Uterus (tissue), 4 donors: ENCODE measurements at places on chromosomes 3 and 15. TPM values are rescaled to one million over a fixed set of nuclear protein-coding genes. Genes with fewer than 3 reads are reported as not detected.

DNA sequence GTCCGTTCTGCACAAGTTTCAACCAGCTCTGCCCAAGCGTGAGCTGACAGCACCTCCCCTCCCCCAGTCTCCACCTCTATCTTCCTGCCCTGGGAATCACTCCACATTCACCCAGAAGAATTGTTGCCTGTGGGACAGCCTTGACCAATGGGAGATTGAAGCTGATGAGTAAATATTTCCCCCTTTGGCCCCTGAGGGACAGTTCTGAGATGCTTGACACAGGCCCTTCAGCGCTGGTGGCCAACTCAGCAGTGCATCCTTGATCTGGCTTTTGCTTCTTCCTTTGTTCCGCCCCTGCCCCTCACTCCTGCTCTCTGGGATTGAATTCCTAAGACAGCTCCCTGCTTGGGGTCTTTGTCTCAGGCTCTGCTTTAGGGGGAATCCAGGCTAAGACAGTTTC is 13.1 kb upstream of the SKIC8 start:
- no peak for DNase-seq

Gene BOC
- total RNA-seq: 169 TPM

- no peak for DNase-seq
These were observed 53.9 kb downstream of the RLBP1 start for GRCh38 chr15:89167267-89168176.

Gene XCR1
- not detected for total RNA-seq

GRCh38 chr15:41490355-41490754 is 3.3 kb upstream of the ITPKA start:
- no peak for DNase-seq

DNA sequence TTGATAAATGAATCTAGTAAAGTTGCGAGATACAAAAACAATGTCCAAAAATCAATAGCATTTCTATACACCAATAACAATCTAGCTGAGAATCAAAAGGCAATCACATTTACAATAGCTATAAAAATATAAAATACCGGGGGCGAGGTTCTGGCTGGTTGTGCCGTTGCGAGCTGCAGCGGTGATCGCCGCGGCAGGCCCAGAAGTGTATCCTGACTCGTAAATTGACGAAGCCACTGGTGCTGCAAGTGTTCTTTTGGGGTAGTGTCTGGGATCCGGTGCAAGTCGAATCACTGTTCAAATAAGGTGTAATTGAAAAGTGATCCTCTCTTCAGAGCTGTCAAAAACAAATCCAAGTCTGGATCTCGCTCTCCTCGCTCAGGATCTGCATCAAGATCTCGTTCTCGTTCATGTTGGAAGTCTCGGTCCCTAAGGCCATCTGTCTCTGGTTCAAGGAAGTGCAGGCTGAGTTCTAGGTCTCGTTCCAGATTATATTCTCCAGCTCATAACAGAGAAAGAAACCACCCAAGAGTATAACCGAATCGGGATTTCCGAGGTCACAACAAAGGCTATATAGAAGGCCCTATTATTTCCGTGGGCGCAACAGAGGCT is 80.1 kb upstream of the STT3B start:
- DNase-seq: no peak

DNA sequence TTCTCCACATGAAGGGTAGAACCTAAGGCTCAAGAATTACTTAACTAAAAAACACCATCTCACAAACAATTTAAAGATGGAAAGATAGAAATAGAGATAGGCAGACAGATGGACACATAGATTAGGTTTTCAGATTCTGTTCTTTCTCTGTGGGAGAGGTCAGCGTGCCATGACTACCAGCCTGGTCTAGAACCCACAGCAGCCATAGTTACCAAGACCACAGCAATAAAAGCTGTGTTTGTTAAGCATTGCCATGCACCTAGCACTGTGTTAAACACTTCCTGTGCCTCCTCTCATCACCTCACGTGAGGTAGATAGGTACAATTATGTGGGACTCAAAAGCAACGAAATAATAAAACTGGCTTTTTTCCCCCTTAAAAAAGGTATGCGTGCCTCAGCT is 83.1 kb upstream of the TSEN2 start:
- no peak for DNase-seq

Gene TYRO3
- total RNA-seq: 6.5 TPM

GRCh38 chr3:23162934-23163333 is 40.2 kb upstream of the UBE2E2 start:
- DNase-seq: no peak

Gene CCDC33
- 2.0 TPM for total RNA-seq

DNA sequence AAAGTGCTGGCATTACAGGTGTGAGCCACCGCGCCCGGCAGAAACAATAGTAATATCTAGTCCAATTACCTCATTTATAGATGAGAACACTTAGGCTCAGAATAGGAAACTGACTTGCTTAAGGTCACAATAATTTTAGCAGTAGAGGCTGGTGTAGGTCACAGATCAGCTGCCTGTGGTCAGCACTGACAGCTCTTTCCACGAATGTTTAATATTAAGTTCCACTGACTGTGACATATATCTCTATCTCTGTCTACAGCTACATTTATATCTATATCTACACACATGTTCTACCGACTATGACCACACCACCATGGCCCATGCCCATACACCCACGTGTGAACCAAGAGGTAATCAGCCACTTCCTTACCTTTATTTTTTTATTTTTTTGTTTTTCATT is 40.2 kb upstream of the DLG1 start:
- DNase-seq: no peak

Gene KLF15
- 1.9 TPM for total RNA-seq

GRCh38 chr3:17585394-17586325 is 156.8 kb downstream of the TBC1D5 start:
- DNase-seq: no peak

GRCh38 chr3:138434875-138435772 is 708 bp downstream of the ESYT3 start:
- no peak for DNase-seq

DNA sequence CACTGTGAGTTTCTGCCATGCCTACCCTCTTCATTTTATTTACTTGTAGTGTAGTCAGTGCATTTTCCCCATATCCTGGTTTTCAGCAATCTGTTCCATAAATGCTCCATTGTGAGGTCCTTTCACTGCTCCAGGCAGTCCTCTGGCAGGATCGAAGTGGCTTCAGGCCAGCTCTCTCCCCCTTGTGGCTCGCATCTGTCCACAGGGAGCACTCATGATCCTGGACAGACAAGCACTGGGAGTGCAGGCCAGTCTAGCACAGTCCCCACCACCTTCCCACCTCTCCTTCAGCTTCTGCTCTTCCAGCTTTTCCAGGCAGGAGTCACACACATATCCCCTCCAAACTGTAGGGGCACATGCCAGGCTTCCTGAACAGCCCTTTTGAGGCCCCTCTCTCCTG is 173.6 kb downstream of the PPM1L start:
- peak; percentile 31 for DNase-seq

Gene GUCA1C
- not detected for total RNA-seq

DNA sequence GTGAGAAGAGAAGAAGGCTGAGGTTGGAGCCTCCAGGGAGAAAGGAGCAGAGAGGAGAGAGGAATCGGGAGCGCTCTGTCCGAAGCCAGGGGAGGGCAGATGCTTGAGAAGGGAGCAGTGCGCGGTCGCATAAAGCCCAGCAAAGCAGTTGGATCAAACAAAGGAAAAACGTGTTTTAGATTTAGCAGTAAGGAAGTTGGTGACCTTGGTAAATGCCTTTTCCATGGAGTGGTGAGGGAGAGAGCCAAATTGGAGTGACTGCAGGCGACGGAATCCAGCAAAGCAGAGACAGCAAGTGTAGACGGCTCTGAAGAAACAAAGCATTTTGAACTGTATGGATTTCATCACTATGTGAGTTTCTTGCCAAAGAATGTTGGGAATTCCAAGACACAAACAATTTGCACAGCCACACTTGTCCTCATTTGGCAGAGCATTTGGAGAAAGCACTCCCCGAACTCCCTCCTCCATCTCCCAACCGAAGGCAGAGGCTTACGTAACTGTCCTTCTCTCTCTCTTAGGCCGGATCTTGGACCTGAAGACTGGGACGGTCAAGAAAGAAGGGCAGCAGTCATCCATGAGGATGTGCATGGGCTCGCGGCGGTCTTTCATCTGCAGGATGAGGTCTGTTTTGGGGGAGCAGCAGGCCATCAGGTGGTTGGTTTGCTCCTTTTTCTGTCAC is 103.6 kb downstream of the ARNT2 start:
- peak; percentile 36 for DNase-seq

DNA sequence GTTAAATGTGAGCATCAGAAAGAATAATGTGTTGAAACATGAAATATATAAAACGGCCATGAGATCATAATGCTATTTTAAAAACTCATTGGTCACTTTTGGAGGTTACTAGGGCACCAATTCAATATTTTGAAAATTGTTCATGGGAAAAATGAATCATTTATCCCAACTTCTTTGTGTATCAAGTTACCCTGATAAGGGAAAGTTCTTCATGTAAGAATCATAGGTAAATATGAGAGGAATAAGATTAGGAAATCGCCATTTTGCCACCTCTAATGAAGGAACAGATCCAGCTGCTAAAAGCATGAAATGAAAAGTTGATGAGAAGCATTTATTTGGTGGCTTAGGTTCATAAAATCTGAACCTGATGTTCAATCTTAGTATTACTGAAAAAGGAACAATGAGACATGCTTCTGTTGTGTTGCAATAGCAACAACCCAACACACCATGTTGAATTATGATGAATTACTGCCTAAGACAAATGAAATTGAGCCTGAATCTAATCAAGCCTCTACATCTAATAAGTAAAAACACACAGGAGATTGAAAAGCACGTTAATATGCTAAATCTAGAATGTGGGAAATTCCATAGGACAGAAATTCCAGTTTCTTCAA is 32.5 kb downstream of the ABHD5 start:
- no peak for DNase-seq

- no peak for DNase-seq
These were observed 90.6 kb downstream of the IQSEC1 start for GRCh38 chr3:12982619-12983101.

Gene HERC2
- total RNA-seq: 70.9 TPM

Gene CA12
- total RNA-seq: 0.29 TPM

Gene TRH
- total RNA-seq: not detected

- DNase-seq: no peak
These were observed 83.8 kb downstream of the PTPRG start for GRCh38 chr3:61645148-61645547.

DNA sequence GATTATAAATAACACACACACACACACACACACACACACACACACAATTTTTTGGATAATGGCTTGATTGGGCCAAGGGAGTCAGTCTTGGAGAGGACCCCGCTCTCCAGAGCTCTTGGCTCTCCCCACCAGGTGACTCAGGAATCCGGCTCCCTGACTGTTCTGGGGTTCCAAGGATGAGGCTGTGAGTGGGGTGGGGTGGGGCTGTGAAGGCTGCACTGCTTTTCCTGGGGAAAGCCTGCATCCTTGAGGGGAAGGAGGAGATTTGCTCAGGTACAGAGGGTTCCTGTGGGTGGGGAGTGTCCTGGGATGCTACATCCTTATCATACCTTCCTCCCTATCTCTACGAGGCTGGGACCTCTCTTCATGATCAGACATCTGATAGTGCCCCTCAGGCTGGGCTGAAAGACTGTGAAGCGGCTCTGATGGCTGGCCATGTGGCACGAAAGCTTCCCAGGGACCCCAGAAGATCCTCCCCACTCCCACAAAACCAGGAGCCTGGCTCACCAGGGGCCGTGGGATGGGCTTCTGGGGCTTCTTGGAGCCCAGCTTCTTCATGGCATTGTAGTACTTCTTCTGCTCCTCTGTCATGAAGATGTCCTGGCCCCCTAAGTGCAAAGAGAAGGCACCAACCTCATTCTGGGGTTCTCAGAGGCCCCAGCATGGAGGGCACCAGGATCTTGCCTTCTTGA is 59.2 kb downstream of the EXOG start:
- DNase-seq: no peak

Gene KNL1
- total RNA-seq: 0.55 TPM

Gene TM4SF18
- 14.7 TPM for total RNA-seq

- DNase-seq: no peak
These were observed 606 bp downstream of the EIF2A start for GRCh38 chr3:150547045-150547741.

- DNase-seq: no peak
These were observed 426.2 kb upstream of the BCHE start for GRCh38 chr3:166263460-166263859.

GRCh38 chr3:21067031-21067813 is 683.8 kb downstream of the ZNF385D start:
- no peak for DNase-seq

DNA sequence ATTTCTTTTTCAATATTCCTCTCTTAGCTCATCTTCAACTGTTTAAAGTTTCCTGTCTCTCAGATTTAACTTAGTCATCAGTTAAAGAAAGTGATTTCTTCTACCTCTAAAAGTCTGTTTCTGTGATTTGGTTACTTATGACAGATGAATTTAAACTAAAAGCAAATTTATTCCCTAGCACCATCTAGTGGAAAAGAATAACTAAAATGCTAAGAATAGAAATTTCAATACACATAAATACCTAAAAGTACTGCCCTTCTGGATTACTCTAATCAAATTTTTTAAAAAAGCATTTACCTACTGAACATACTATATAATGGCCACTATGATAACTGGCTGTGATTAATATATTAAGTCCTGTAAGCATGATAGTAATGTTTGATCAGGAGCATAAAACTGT is 14.0 kb upstream of the ZCWPW2 start:
- DNase-seq: no peak

DNA sequence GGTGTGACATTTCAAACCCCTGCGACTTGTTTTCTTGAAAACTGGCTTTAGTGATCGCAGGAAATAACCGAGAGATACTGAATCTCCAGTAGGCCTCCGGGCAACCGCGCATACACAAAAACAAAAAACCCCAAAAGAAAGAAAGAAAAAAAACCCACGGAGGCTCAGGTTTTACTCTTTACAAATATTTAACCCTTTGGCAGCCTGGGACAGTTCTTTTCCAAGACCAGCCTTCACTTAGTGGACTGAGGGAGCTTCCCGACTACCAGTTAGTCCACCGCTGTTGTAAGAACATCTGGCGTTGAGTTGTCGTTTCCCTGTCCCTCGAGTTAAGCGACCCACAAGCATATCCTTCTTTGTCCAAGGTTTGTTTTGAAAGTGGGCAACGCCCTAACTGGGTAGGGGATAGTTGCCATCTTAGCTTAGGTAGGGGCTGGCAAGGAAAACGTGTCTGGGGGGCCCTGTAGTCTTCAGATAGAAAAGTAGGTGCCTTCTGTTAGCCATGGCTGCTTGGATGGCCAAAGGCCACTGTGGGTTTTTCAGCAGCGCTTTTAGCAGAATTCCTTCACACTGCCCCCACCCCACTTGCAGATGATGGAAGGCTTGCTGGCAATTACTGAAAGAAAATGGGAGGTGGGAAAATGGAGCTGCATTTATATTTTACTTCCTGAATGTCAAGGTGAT is 6.9 kb downstream of the ISL2 start:
- DNase-seq: no peak

Gene XRN1
- 24.6 TPM for total RNA-seq

GRCh38 chr3:101989578-101990200 is 140.4 kb downstream of the NFKBIZ start:
- no peak for DNase-seq

Gene SNTN
- total RNA-seq: 0.30 TPM

- no peak for DNase-seq
These were observed 1.0 kb downstream of the LYSMD4 start for GRCh38 chr15:99732124-99732750.

Gene SH3GL3
- 1.2 TPM for total RNA-seq
